ENCODE measurements at places on chromosomes 6 and 20.

- peak; percentile 63 for DNase-seq
These were observed 8.5 kb downstream of the TMEM242 start for GRCh38 chr6:157314705-157315321.

GRCh38 chr20:44001667-44002596 is 87.3 kb downstream of the TOX2 start:
- no peak for DNase-seq

- DNase-seq = no peak
These were observed 53.5 kb upstream of the LRFN2 start for GRCh38 chr6:40640599-40641227.

GRCh38 chr20:25040438-25040831 is 17.5 kb downstream of the ACSS1 start:
- DNase-seq = no peak

DNA sequence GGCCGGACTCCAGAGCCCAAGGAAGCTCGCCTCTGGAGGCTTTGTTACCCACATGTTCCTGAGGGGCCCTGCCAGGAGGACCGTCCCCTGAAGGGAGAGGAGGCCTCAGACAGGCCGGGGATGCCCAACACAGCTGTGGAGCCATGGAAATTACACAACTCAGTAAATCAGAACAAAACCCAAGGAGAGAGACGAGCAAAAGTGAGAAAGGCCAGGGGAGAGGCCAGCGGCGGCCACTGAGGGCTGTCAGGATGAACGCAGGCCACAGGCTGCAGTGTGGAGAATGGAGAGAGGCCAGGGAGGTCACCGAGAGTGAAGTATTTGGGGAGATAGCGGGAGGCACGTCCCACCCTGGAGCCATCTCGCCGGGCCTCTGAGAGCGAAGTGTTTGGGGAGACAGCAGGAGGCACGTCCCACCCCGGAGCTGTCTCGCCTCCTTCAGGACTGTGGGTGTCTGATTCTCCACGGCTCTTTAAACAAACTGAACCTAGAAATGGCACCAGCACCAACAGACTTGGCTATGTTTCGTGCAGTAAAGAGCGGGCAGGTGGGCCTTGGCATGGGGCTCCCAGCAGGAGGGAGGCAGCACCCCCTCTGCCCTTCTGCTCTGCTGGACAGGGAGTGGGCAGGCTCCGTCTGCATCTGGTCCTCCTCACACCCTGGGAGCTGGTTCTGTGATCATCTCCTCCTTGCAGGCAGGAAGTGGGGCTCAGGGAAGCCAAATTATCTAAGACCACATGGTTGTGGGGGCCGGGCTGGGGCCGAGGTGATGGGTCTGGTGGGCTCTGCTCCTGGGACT is 91.0 kb downstream of the YTHDF1 start:
- DNase-seq = no peak

- DNase-seq = no peak
These were observed 48.9 kb upstream of the ARG1 start for GRCh38 chr6:131523988-131524673.

DNA sequence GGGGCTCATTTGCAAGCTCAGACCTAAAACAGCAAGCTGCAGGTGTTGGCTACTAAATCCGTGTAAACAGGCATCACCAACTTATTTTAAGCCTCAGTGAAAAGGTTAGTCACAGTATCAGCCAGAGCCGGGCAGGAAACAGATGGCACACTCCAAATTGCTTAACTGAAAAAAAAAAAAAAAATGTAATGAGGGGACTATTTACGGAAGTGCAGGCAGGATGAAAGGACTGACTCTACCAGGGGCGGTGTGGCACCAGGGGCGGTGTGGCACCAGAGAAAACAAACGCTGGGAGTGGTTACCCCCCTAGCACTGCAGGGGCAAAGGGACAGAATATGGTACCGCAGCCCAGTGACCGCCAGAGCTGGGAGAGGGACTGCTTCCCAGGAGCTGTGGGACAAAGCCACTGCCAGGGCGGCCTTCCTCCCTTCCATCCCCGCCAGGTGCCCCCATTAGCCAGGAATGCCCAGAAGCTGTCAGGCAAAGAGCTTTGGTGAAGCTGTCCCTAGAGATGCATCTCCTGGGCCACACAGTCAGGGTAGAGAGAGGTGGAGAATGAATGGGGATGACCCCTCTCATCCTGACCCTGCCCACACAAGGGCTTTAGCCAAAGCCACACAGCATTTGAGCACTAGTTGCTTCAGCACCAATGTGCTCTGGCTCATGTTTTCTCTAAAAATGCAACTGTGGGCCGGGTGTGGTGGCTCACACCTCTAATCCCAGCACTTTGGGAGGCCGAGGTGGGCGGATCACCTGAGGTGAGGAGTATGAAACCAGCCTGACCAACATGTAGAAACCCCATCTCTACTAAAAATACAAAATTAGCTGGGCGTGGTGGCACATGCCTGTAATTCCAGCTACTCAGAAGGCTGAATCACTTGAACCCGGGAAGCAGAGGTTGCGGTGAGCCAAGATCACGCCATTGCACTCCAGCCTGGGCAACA is 39.6 kb upstream of the GFOD1 start:
- no peak for DNase-seq

GRCh38 chr6:108200631-108201030 is 34.8 kb downstream of the NR2E1 start:
- DNase-seq = no peak

DNA sequence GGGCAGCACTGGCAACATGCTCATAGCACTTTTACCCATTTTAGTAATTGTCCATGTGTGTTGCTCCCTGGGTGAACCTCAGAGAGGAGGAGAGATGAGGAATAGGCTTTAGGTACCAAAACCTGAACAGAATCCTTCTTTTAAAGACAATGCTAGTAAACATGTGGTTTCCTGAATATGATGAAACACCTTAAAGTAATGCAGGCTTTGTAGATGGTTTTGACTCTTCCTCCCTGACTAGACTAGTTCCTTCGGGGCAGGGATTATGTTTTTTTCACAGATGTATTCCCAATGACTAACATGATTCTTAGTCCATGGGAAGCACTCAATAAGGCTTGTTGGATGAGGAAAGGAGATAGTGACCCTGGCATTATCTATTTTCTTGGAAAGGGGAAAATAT is 367.6 kb upstream of the JAG1 start:
- no peak for DNase-seq

- DNase-seq = no peak
These were observed 69.6 kb downstream of the DNAH8 start for GRCh38 chr6:38784506-38785235.

GRCh38 chr6:136696238-136696637 is 96.0 kb downstream of the MAP3K5 start:
- no peak for DNase-seq

GRCh38 chr6:52503851-52504781 is 72.7 kb downstream of the TRAM2 start:
- no peak for DNase-seq

DNA sequence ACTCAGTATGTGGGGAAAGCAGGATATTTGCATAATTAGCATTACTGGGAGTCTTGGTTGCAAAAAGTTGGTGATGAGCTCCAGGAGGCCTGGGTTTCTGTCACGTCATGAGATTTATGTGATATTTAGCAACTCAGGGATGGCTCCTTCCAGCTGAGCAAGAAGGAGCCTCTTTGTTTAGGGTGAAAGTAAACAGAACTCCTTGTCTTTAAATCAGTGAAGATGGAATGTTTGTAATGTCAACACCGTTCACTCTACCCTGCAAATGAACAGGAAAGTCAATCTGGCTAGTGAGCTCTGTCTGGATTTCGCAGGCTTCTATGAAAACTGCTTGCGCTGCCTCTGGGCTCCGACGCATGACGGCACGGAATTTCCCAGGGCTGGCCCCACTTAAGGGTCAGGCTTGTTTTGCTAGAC is 86.9 kb downstream of the PXDC1 start:
- DNase-seq = no peak

- DNase-seq = no peak
These were observed 97.9 kb downstream of the ZDHHC14 start for GRCh38 chr6:157478926-157479325.

DNA sequence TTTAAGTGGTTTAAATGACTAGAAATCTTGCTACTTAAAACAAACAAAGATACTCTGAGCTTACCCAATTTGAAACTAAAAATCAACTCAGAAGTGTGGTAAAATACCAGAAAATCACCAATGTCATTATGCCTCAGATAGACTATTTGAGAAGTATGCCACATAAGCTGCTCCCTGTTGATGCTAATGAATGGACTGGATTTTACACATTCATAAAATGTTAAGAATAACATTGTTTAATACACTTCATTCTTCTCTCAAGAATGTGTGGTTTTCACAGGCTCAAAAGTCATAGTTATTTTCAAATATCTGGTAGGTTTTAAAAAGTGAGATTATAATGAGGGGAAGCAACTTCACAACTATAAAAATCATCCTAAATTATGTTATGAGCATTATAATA is 170.6 kb downstream of the TASP1 start:
- no peak for DNase-seq

Measured in HFF-Myc (cell line).